ENCODE measurements at places on chromosomes 4 and X.

- DNase-seq: no peak
Observed at GRCh38 chrX:39795605-39796004, 302.2 kb downstream of the BCOR start.

DNA sequence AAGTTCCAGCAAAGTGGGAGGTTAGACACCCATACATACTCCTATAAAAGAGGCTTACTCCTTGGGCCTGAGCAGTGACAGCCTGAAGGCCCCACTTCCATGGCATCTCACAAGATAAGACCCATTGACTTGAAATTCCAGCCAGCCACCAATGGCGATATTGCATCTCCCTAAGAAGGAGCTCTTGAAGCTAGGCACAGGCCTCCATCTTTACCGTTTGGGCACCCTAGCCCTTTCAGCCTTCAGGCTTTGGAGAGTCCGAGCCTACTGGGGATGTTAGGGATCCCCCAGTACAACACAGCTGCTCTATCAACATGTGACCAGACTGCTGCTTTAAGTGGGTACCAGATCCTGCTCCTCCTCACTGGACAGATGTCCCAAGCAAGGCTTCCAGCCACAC, 189.5 kb downstream of the MAGEE1 start:
- DNase-seq: no peak

GRCh38 chrX:120727452-120727851, 97.6 kb upstream of the C1GALT1C1 start:
- DNase-seq: no peak

DNA sequence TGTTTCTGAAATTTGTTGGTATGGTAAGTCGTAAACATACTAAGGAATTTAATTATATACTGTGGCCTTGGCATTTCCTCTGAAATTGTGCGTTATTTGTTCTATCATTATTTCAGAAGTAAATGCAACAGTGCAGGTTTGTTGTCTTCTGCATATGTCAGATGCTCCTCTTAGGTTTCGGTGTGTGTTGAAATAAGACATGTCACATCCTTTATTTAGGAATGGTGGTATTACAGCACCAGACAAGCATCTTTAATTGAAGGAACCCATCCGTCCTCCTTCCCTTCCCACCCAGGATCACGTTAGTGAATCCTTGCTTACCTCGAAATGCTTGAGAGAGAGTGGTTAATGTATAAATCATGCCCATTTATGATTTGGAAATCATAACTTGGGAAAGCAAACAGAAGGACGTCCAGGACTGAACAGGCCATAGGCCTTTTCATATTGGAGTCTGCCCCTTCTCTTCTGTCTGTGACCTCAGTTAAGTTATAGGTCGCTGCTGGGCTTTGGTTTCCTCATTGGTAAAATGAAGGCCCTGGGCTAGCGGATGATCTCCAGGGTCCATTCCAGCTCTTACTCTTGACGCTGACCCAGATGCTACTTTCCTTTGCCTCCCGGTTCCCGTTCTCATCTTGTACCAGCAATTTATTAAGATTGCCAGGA, 134.1 kb downstream of the KLHL8 start:
- no peak for DNase-seq

- DNase-seq: no peak
Observed at GRCh38 chr4:87783781-87784180, 15.6 kb upstream of the IBSP start.

- DNase-seq: no peak
Observed at GRCh38 chr4:147749811-147750321, 18.0 kb downstream of the ARHGAP10 start.

GRCh38 chr4:26015133-26015651, 101.2 kb downstream of the SMIM20 start:
- DNase-seq: no peak

GRCh38 chr4:26220696-26221095, 100.1 kb upstream of the RBPJ start:
- DNase-seq: no peak

- no peak for DNase-seq
Observed at GRCh38 chrX:18173494-18174180, 47.0 kb downstream of the BEND2 start.

Data from amygdala (tissue), 56 donors.